Foreskin melanocyte (primary cell): ENCODE measurements at places on chromosomes 7 and 10.

DNA sequence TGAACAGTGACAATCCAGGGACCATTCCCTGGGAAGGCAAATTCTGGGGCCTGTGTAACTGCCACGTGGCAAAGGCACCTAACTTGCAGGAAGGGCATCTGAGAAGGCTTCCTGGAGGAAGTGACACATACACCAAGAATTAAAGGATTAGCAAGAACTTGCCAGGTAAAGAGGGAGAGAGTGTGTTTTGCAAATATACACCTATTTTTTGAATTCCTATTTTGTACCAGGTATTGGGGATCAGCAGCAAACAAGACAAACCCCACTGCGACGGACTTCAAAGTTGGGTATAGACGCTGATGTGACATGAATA is 206.5 kb upstream of the ZMIZ1 start:
- no peak for DNase-seq

- no peak for DNase-seq
These were observed 1105.7 kb downstream of the REEP3 start for GRCh38 chr10:64626924-64627323.

DNA sequence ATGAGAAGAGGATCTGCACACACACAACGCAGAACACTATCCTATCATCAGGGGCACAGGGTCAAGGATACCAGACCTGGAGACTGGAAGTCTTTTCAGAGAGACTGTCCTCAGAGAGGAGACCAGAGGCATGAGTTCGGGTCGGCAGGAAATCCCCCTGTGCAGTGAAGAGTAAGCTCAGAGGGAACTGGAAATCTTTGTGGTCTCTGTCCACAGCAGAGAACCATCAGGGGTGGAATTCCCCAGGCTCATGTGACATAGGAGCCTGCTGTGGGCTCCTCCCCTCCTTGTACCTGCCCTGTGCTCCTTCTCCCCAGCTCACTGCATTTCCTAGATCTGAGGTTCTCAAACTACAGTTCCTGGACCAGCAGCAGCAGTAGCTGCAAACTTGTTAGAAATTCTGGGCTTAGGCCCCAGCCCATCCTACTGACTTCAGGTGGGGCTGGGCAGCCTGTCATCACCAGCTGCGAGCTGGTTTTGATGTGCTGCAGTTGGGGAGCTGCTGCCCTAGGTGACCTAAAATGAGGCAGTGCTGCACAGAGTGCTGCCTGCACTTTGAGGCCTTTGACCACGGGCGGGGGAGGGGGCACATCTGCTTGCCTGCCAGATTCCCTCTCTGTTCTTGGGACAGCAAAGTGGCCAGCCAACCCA is 2.4 kb downstream of the ZMIZ2 start:
- no peak for DNase-seq

GRCh38 chr10:86684331-86685097 is 16.2 kb downstream of the LDB3 start:
- no peak for DNase-seq

DNA sequence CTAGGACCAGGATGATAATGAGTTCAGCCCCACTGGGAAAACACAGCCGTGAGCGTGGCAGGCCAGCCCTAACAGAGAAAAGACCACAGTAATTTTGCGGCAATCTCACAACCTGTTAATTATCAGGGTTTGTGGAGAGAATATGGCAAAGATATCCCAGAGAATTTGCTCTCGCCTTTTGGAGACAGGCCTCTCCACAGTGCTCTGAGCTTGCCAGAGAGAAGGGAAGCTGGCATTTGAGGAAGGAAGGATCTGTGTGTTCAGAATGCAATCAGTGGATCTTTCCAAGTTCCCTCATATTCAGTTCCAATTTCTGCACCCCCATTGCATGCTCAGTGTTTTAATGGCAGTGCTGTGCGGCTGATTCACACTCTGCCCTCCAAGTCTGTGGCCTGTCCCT is 60.2 kb downstream of the PLPP4 start:
- no peak for DNase-seq

DNA sequence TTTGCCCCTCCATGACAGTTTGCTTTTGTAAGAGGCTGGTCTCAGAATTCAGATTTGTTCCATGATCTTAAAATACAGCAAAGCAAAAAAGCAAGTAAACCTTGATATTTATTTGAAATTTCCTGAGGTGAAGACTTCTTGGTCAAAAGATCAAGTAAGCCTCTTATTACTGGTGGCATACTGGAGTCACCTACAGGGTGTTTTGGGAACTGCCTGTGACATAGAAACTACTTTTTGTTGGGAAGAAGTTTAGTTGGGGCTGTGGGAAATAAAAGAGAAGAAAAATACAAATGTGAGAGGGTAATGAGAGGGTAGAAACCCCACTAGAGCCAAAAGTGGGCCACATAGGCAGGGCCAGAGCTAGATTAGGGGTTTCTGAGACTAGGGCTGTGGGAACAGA is 217.9 kb downstream of the OTUD1 start:
- peak; percentile 2 for DNase-seq

DNA sequence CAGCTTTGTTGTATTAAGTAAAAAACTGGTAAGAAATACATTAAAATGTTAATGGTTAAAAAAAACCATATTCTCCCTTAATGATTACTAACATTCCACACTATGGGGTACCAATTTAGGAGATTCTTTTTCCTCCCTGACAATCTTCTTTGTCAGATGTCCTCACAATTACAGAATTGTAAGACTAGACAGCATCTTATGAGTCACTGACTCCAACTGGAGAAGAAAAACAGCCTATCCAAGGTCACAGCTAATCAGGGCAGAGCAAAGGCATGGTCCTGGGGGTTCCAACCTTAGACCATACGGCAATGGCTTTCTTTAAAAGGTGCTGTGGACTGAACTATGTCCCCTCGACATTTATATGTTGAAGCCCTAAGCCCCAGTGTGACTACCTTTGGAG is 127.6 kb downstream of the DLG5 start:
- no peak for DNase-seq

GRCh38 chr10:110336111-110336721 is 31.5 kb upstream of the SMNDC1 start:
- DNase-seq, result no peak

DNA sequence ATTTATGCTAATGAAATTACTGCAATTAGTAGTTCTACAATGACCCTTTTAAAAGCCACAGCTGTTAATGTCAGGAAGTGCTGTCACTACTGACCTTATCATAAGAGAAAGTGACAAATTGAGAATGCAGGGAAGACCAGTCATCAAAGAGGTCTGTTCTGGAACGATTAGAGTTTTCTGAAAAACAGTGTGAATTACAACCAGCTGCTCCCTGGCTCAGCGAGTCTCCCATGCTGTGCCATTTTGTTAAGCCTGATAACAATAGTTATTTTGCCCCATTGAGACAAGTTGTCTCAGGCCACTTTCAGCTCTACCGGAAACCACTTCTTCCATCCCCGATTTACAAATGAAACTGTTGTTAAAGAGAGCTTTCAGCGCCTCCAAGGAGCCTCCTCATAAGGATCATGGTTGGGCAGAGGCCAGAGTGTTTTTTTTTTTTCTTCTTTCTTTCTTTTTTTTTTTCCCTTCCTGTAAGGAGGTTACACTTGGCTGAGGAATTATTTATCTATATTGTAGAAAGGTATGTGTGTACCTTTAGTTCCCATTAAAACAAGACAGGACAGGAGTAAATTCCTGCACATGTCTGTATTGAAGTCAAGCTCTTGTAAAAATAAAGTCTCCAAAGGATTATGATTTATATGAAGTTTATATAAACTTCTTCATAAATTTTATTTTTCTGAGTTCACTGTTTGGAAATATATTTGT is 173.6 kb downstream of the CDCA7L start:
- DNase-seq, result peak; percentile 35
